ENCODE measurements at places on chromosomes 3 and 15.
A peak's percentile ranks its signal among the peaks of the same experiment; 100 is the strongest.

DNA sequence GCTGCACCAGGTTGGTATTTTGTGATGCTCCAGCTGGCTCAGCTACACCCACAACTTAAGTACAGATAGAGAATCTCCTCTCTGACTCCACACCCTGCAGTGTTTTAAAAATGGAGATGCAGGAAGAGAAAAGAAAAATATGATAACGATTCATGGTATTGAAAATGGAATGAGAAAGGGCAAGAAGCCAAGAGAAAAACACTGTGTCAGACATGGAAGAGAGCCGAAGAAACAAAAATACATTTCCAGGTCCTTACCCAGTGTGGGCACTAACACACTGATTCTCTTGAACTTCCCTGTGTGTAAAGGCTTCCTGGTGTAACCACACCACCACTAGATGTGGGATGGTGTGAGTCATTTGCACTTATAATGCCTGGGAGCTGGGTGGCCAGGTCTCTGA is 93.1 kb downstream of the GMPS start:
- peak; percentile 66 for DNase-seq

DNA sequence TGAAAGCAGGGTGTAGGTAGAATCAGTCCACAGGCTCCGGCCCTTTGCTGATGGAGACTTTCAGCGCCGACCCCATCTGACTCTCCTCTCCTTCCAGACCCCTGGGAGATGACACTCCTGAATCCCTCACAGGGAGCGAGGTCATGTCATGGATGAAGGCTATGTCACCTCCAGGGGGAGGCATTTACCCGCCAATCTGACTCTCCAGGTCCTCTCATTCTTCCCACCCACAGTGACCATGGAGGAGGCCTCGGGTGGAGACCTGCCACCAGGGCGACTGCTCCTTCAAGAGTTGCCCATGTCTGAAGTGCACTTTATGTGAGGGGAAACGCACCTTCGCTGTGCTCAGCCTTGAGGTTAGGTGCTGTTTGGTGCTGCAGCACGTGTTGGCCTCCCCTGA is 112.7 kb downstream of the KLF13 start:
- DNase-seq = peak; percentile 27

DNA sequence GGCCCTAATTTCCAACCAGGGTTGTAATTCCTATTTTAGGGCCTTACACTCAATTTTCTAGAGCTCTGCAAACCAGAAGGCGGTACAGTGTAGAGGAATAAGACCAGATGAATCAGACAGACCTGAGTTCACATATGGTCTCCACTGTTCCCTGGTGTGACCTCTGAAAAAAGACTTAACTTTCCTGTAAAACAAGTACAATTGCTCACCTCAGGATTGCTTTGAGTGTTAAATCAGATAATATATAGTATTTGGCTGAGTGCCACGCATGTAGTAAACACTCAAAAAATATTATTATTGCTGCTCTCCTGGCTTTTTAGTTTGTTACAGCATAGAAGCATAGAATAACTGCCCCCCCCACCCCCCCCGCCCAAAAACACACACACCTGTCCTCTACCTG is 51.0 kb upstream of the STT3B start:
- DNase-seq = no peak

- peak; percentile 73 for DNase-seq
Observed at GRCh38 chr3:72310419-72311380, 525.8 kb upstream of the PROK2 start.

GRCh38 chr3:184144505-184144904 is 9.3 kb downstream of the EIF2B5 start:
- no peak for DNase-seq

- DNase-seq = no peak
Observed at GRCh38 chr15:100335335-100335999, 6.3 kb downstream of the ADAMTS17 start.

- no peak for DNase-seq
Observed at GRCh38 chr3:100532411-100532810, 40.0 kb downstream of the TMEM45A start.

DNA sequence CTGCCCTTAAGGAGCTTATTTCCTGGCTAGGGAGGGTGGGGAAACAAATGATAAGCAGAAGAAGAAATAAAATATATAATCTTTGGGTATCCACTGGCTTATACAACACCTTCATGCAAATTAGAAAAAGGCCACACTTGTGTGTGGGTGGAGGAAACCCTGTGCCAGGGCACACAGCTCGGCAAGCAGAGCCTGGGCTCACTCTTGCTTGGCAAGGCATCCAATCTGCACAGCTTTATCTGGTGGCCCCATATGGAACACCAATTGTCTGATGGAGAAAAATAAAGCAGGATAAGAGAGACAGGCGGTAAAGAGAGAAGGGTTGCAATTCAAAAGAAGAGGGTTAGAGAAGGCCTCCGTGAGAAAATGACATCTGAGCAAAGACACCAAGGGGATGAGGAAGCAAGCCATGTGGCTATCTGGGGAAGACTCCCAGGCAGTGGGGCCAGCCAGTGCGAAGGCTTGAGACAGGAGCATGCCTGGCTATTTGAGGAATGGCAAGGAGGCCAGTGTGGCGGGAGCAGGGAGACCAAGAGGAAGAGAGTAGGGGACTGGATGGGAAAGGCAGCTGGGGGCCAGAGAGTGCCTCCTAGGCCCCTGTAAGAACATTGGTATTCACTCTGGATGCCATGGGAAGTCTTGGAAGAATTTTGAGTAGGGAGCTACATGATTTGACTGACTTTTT is 22.5 kb upstream of the VPS8 start:
- no peak for DNase-seq

DNA sequence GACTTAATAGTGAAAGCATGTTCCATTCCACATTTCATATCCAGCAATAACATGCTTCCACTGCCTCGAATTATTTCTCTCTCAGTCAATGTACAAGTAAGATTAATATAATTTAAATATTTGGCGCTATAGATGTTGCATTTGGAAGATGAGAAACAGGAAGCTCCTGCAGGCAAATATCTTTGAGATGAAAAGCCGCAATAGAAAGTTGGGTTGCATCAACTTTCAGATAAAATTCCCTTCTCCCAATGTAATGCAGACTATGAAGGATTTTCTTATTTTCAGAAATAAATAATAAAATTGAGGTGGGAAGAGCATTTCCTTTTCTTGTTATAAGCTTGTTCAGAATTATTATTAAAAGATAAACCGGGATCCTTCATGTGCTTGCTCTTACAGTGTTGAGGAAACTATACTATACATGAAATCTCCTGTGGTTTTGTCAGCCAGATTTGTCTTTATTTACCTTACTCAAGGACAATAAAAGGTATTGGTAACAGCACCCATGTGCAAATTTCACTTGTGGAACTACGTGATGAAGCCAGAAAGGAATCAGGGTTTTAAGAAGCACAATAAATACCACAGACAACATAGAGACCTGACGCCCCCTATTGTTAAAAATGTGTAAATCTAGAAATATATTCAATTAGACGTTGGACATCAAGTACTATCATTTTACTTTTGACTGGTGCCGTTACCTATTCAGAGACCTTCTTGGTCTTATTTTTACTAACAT is 307.0 kb downstream of the ARPP21 start:
- peak; percentile 35 for DNase-seq

DNA sequence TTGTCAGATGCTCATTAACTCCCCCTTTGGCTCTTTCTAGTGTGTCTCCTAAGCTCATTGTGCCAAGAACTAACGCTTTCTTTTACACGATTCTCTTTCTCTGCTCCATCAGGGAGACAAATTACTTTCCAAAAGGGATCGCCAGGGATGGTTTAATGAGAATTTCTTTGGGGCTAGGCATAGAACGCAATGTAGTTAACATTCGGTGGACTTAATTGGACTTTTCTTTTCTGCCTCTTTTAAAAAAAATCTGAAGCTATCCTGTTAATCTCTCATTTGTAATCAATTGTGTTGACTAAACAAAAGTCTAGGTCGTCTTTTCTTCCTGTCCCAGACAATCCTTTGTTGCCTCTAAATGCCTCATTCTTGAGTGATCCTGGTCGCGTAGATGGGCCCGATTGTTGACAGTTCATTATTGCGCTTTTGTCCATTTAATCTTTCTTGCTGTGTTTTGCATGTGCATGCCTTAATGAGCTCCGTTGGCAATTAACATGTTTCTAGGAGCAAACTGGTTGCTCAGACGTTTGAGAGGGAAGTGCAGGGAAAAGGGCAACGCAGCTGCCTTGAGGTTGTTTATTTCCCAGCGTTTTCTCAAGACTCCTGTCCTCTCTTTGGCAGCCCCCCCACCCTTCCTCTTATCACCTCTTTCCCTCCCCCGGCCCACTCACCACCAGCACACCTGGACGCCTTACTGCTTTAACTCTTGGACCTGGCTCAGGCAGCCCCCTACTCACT is 7.8 kb downstream of the FEZF2 start:
- no peak for DNase-seq

DNA sequence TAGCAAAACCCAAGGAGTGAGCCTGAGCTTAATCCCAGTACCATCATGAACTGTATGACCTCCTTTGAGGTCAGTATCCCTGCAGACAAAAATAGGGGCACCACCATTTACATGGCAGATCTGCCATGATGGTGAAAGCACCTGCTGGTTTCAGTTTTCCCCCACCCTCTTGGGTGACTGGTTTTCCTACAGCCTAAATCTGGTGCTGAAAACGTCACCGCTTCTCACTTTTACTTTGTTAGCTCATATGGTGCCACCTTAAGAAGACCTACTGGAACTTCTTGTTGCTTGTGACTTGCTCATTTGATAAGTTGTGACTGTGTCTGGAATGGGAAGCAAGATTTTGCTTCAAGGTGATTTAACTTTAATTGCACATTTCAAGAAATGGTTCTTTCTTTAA is 5.1 kb downstream of the PPP1R2 start:
- DNase-seq = no peak

DNA sequence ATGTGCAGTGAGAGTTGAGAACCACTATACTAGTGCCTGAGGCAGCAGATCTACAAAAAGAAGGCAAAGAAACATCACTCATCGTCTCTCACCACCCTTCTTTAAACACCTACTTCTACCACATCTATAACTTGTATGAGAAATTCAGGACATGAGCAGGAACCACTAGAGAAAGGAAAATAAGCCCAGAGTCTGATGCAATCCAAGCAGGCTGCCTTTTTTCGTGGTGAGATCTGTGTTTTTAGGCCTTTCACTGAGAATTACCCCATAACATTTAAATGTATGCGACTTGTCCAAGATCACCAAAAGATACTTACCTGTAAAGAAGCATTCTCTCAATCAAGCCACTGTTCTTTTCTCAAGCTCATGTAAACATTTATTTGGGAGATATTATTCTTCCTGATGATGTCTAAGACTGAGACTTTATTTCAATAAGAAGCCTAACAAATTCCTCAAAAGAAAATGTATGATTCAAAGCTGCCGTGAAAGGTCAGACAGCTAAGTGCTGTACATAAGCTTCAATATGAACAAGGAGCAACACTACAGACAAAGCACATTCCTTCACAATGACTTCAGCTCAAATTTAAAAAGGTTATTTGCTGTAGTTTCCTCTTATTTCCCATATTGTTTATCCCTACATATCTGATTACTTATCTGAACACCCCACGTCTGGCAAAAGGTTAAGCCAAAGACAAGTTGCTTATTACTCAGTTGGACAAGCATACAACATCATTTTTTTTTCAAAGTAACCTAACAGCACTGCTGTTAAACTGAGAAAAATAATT is 16.5 kb downstream of the SPICE1 start:
- DNase-seq = peak; percentile 63

GRCh38 chr3:94928921-94929320 is 866.1 kb downstream of the NSUN3 start:
- DNase-seq = peak; percentile 62

GRCh38 chr3:169552533-169552932 is 111.0 kb downstream of the MECOM start:
- no peak for DNase-seq
